ENCODE measurements at places on chromosomes 4 and X. TPM values are rescaled to one million over a fixed set of nuclear protein-coding genes. Genes with fewer than 3 reads are reported as not detected.
A peak's percentile ranks its signal among the peaks of the same experiment; 100 is the strongest.

DNA sequence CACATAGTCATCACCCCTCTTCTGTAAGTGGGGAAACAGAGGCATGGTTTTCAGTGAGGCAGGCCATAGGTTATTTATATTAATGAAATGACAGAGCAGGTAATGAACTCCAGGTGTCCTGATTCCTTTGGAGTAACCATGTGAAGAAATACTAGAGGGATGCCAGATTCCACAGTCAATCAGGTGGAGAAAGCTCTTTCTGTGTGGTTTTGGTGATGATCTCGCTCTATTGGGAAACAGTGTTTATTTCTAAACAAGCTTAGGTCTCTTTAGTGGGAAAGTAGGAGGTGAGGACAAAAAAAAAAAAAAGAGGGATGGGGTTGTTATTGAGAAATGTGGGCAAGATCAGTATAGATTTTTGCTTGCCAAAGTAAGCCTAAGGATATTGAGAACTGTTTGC lies 12.2 kb downstream of the DOCK11 start:
- DNase-seq: no peak

GRCh38 chr4:148495463-148495862 lies 53.2 kb upstream of the NR3C2 start:
- DNase-seq: no peak

DNA sequence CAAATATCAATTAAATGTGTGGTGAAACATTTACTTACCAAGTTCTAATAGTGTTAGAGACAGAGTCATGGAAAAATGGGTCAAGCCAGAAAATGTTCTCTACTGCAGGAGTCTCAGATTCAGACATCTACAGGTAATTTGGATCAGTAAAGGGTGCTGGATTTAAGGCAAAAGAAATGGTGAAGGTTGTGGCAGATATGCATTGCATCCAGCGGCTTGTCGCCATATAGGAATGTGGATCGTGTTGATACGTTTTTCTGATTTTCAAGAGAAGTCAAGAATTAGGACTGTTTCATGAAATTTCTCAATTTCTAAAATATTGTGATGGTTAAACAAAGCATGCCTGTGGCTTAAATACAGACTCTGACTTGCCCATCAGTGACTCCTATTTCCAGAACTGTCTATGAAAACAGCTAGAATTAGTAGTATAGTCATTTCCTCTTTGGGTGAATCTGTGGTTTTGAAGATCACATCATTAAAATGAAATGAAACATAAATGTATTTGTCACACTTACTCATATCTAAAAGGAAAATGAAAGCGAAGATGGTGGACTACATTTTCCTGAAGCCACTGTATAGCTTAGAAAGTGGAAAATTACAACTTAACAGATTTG lies 110.1 kb upstream of the VEGFC start:
- DNase-seq: no peak

DNA sequence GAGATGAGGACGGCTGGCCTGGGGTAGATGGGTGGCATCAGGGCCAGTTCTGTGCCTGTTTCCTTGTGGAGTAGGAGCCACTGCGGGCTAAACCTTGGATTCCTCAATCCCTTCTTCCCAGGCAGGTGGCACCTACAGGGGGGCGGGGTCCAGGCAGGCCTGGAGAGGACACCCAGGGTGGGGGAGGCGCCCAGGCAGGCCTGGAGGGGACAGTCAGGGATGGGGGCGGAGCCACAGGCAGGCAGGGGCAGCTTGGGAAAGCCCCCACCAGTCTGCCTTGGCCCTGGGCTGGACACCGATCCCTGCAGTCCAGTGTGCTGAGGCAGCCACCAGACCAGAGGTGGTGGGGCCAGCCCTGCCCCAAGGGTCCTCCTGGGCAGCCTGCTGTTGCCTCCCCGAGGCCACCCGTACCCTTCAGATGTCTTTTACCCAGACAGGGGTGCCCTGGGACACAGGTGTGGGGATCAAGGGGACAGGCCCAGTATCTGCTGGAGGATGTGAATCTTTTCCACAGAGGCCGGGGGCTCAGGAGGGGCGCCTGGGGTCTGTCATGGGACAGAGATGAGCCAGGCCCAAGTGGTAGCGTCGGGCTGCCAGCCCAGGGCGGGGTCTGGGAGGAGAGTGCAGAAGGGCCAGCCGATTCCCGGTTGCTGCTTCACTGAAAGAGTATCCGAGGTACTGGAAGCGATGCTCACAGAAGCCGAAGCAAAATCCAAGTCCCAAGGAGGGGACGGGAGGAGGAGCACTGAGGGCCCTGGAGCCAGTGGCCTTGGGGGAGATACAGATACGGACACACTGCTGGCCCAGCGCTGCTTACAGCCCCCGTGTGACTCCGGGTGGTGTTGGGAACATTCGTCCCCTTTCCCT lies 34.5 kb downstream of the LRPAP1 start:
- no peak for DNase-seq

DNA sequence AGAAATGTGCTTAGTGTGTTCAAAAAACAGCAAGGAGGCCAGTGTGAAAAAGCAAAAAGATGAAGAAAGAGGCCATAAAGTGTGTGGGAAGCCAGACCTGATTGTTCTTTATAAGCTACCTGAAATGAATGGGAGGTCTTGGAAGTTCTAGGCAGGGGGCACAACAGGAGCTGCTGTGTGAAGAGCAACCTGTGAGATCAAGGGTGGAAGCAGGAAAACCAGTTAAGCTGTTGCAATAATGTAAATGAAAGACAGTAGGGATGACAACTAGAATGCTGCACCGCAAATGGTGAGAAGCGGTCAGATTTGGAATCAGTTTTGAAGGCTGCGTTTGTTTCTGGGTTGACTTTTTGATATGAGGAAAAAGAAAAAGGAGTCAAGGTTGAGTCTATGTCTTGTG lies 123.5 kb downstream of the TMEM144 start:
- DNase-seq: no peak

DNA sequence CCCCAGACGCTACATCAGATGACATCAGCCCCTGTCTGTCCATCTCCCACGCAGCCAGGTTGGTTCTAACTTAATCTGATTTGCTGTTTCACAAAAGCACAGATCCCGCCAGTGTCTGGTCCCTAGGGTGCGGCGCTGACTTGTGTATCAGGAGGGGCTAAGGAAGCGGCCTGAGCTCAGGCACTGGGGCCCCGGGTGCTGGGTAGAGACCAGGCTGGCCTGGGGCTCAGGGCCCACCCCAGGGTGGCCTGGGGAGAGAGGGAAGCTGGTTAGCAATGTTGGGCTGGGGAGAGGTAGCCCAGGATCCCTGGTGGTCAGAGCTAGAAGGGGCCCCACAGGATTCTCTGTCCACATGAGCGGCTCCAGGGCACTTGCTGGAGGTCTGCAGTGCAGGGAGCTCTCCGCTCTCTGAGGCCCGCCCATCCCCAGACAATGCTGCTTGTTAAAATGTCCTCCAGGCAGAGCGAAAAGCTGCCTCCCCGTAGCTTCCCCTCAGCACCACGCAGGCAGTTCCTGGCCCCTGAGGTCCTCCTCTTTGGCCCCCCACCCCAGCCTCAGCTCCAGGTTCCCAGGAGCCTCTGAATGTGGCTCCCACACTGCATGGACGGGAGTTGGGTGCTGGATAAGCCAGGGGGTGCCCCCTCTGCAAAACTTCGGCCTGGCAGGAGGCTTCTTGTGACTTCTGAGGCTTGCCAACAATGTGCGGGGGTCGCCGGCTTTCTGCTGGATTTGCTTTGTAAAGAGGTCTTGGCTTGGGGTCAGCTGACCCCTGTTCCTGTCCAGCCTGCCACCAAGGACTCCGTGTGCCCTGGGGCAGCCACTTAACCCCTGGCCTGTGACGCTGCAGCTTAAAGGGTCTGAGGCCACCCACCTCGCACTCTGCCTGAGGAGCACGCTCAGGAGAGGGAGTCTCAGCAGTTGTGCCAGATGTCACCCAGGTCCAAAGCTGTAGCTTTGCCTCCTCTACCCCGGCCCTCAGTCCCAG lies 112.9 kb downstream of the CPZ start:
- no peak for DNase-seq

DNA sequence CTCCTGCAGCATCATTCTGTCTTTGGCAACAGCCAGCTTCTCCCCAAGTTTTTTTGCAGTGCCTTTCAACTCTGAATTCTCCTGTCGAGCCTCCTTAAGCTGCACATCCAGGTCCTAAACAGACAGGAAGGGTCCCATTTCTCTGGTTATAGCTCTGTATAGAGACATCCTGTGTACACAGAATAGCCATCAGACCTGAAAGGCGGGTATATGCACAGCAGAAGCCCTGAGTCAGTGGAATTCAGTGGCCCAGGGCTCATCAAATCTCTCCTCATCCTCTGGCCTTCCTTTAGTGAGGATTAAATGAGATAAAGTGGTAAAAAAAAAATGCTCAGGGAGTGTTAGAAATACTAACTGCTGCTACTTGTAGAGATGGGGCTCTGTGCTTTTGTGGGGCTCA lies 73.8 kb downstream of the FAM184B start:
- no peak for DNase-seq

RPA4 gene
- 8.0 TPM for total RNA-seq

- no peak for DNase-seq
Observed at GRCh38 chr4:185194924-185195888, 8.6 kb downstream of the CFAP97 start.

DNA sequence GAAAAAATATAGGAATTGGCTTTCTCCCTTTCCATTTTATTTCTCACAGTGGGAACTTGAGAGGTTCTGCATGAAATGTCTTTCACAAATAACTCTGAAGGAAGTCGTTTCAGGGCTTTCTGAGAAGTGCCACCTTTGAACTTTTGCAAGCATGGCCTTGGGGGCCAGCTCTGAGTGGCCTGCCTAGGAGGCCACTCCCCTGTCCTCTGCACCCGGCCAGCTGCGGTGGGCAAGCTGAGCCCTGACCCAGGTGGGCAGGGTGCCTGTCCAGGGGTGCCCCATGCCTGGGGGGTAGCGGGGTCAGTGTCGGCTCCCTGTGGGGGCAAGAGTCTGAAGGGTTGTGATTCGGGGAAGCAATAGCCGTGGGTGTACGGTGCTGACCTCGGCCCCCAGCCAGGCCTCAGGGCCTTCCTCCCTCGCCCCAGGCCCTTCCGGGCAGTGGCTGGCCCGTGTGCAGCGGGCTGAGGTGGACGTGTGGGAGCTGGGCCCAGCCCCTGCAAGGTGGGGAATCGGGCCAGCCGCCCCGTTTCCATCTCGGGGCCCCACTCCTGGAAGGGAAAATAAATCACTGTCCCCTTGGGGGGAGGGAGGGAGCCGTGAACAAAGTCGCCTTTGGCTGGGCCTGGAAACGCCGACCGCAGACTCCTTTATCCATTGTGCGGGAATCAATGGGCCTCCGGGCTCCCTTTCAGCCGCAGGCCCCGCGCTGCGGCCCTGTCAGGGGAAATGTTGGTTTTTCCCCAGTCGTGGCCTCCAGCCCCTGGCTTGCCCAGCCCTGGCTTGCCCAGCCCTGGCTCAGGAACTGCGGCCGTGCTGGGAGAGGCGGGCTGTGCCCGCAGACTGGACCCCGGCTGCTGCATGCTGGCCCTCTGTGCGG lies 3.1 kb downstream of the FGFRL1 start:
- DNase-seq: peak; percentile 64

SHISA3 gene
- 1.2 TPM for total RNA-seq

GRCh38 chr4:155572106-155572703 lies 94.4 kb upstream of the GUCY1A1 start:
- DNase-seq: no peak

DNA sequence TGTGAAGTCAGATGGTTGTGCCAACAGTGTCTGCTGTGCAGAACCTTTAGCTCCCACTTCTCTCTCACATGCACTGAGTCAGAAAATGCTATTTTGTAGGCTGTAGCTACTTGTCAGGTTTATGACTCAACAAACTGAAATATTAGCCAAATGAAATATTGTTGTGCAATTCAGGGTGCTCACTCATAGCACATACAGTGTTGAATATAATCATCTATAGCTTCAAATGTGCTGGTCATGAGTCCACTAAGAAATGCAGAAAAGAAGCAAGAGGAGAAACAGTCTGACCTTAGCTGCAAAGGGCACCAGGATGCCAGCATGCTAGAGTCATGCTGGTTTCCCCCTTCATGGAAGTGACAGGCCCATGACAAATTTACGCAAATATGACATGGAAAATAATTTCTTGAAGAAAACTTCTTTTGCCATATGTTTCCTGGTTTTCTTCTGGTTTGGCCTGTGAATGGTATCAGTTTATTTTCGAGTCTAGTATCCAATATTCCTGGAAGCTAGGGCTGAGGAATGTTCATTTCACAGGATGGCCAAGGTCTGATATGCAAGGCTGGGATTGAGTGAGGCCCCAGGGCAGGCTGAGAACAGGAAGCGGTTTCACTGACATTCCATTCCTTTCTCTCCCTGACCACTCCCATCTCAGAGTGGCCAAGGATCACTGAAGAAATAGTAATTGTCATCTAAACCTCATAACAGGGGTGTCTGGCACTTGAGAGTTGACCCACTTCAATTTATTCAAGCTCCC lies 10.3 kb upstream of the CXCL2 start:
- no peak for DNase-seq

- DNase-seq: no peak
Observed at GRCh38 chr4:142447009-142447408, 399.1 kb downstream of the INPP4B start.

GRCh38 chr4:139918591-139918990 lies 235.4 kb downstream of the MAML3 start:
- DNase-seq: no peak

DNA sequence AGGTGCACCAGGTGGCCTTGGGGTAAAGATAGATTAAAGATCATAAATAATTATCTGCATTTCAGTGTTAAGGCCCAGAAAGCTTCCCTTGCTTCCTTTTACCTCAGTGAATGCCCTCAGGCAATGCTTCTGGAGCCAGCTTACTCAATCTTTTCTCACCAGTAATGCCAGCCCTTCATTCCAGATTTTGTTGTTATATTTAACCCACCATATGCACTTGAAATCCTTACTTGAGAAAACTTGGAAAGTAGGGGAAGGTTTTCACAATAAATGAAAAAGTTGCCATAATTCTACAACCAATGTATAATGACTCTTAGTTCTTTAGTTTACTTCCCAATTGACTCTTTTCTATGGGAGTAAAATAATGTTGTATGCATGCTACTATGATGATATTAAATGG lies 17.1 kb upstream of the PBDC1 start:
- no peak for DNase-seq

GRCh38 chrX:110417128-110417527 lies 58.5 kb downstream of the RTL9 start:
- no peak for DNase-seq

Measured in stomach (tissue), 19 donors.